ENCODE measurements at places on chromosomes 2 and 18.

GRCh38 chr2:175737722-175738361 is 264.2 kb downstream of the LNPK start:
- no peak for DNase-seq

GRCh38 chr2:148263890-148264289 is 243.0 kb downstream of the MBD5 start:
- no peak for DNase-seq

DNA sequence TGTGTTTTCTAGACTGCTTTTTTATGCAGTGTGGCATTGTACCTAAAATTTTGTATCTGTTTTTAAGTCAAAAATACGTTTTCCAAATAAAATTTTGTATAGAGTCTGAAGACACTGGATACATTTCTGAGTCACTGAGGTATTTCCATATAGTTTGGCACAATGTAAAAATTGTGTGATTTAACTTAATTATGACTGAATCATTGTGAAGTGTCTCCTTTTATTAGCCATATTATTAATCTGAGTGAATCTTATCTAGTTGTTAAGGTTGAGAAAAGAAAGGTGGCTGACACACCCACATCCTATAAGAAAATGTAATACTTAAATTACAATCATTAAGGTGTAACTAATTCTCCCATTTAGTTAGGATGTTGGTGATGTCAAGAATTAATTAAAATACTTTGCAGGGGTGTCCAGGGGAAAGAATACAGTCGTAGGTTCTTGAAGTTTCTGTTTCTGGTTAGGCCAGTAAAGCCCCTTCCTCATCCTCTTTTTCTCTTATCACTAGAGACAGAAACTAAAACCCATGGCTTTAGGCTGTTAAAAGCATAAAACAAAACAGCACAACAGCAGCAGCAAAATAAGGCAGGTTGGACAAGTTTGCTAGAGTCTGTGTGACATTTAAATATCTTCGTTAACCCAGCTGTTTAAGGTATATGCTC is 71.6 kb downstream of the UBE2E3 start:
- no peak for DNase-seq

GRCh38 chr18:3450012-3450798 is at the start of gene TGIF1:
TGIF1 (plus strand) TSS chr18:3450172; CDS start chr18:3450490, 318 bp downstream.
- peak; percentile 86 for DNase-seq

- DNase-seq: no peak
Measured at GRCh38 chr18:48356909-48357631, 52.1 kb downstream of the ZBTB7C start.

GRCh38 chr2:234022424-234022823 is 28.1 kb upstream of the SPP2 start:
- DNase-seq: no peak

DNA sequence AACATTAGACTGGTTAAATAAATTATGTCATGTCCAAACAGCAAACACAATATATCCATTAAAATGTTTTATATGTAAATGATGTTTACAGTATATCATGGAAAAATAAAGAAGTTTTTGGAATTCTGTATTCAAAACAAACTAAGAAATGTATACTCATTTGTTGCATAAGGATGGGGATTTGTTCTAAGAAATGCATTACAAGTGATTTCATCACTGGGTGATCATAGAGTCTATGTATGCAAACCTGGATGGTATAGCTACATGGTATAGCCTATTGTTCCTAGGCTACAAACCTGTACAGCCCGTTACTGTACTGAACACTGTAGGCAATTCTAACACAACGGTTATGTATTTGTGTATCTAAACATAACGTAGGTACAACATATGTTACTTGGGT is 35.1 kb downstream of the ARL5A start:
- no peak for DNase-seq

DNA sequence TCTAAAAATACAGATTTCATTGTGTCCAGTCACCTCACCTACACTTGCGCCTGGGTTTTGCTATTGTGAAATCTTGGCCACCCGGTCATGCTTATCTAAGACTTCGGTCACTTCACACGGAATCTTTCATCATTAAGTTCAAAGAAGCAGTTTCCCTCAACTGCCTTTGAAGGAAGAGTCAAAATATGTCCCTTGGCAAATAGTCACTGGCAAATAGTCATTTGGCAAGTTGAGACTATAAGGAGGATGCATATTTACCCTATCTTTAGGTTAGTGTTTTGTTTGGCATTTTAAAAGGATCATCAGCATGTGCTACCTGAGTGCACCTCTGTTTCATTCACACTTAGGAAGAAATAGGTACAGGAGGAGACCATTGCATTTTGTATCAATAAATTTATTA is 95.9 kb downstream of the FEZ2 start:
- DNase-seq: peak; percentile 71

- peak; percentile 20 for DNase-seq
Measured at GRCh38 chr2:101305035-101305434, 3.5 kb downstream of the RNF149 start.

- no peak for DNase-seq
Measured at GRCh38 chr2:237391140-237391539, 22.8 kb downstream of the COL6A3 start.

- no peak for DNase-seq
Measured at GRCh38 chr18:48940854-48941611, 9.7 kb downstream of the SMAD7 start.

GRCh38 chr2:86047575-86048382 is 57.9 kb downstream of the POLR1A start:
- DNase-seq: no peak

DNA sequence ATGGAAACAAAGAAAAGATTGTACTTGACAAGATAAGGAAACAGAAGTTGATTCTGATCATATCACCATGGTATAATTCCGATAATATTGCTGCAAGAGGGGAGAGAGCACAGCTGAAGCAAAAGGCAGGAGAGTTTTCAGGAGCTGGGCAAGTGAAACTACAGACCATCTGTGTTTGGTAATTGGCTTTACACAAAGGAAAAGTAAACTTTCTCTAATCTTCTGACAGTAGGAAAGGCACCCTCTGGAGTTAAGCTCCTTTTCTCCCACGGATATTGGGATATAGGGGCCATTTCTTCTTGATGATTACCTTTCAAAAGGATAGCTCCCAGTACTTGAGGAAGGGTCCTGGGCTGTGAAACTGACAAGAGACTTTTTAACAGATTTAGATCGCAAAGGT is 29.9 kb upstream of the REG3A start:
- no peak for DNase-seq

GRCh38 chr2:237915576-237915975 is 51.2 kb upstream of the UBE2F start:
- DNase-seq: no peak

GRCh38 chr18:51614033-51614432 is 416.6 kb upstream of the MEX3C start:
- peak; percentile 33 for DNase-seq
